ENCODE measurements at places on chromosomes 7 and 10.
A peak's percentile ranks its signal among the peaks of the same experiment; 100 is the strongest.

GRCh38 chr10:118672766-118673715 is 77.6 kb upstream of the PRLHR start:
- DNase-seq: no peak

GRCh38 chr7:29331163-29331562 is 136.6 kb downstream of the CHN2 start:
- DNase-seq: no peak

- no peak for DNase-seq
Measured at GRCh38 chr7:128075242-128076095, 44.2 kb upstream of the LRRC4 start.

DNA sequence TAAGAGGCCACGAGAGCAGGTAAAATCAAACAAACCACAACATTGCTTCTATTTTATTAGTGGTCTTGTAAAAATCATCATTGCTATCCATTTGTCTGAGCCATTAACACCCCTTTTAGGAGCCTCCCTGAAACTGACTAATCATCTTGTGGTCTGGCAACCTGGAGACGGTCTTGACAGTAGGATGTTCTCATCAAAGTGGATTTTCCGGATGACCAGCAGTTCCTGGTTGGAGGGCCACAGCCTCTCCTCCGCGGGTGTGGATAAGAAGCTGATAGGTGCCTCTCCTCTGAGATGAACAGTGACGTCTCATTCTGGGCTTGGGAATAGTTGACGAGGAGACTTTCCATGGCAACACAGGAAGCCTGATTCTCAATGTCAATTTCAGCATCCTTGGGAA is 490.7 kb downstream of the TYW1 start:
- no peak for DNase-seq

GRCh38 chr10:98038288-98038687 is 7.9 kb upstream of the CRTAC1 start:
- no peak for DNase-seq

GRCh38 chr10:50605269-50605950 is 18.3 kb downstream of the SGMS1 start:
- DNase-seq: no peak

GRCh38 chr7:113404245-113404644 is 285.9 kb upstream of the SMIM30 start:
- DNase-seq: no peak

DNA sequence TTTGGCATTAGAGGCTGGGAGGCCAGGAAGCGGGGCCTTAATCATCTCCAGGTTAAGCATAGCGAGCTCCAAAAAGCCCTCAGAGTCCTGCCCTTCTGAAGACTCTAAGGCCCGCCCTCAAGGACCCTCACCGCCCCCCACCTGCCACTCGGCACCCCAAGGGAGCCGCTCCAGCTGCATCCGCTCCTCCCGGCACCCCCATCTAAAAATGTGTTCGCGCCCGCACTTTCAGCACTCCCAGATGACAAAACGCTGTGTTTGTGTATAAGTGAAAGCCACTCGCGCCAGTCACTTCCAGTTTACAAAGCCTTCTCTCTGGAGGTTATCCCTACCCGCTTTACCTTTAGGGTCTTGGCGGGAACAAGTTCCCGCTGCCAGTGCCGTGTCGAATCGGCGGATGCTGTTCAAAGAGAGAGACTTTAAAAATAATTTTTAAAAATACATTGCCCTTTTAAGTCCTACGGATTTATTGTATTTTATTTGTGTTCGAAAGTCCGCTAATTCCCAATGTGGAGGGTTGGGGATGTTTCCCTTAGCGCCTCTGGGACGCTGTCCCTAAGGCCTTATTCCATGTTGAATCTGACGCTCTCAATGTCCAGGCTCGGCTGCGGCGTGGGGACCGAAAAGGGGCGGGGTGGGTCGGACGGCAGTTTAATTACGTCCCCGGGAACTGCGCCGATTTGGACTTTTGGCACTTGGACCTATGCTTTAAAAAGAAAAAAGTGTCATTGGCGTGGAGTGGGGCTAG is at the start of the genes DCLRE1A and NHLRC2:
Gene DCLRE1A, minus strand, starts transcription at position 70 of the 748 bp plus-strand sequence. CDS start 900 bp downstream, outside the sequence.
Gene NHLRC2, plus strand, starts transcription at position 649 of the 748 bp plus-strand sequence. CDS start 212 bp downstream, outside the sequence.
- peak; percentile 48 for DNase-seq

DNA sequence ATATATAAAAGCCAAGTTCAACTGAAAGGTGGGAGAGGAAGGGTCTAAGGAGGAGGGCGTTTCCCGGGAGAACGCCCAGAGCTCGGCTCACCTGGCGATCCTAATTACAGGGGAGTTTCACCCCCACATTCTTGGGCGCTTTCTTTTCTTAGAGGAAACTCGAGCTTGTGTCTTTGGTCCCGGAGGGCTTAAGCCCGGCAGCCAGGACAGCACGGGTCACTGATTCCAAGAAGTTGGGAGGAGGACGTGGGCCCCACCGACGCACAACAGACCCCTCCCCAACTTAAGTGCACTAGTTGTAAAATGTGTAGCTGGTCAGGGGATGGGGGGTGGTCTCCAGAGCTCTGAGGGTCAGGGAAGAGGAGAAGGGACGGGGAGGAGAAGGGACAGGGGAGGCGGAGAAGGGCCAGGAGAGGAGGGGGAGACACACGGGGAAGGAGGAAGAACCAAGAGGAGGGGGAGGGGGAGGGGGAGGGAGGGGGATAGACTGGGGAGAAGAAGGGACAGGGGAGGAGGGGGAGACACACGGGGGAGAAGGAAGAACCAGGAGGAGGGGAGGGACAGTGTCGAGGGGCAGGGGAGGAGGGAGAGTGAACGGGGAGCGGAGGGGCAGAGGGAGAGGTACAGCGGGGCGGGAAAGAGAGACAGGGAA is 874 bp downstream of the BAIAP2L1 start:
- DNase-seq: no peak

GRCh38 chr7:880450-880849 is 4.1 kb downstream of the GET4 start:
- DNase-seq: no peak

DNA sequence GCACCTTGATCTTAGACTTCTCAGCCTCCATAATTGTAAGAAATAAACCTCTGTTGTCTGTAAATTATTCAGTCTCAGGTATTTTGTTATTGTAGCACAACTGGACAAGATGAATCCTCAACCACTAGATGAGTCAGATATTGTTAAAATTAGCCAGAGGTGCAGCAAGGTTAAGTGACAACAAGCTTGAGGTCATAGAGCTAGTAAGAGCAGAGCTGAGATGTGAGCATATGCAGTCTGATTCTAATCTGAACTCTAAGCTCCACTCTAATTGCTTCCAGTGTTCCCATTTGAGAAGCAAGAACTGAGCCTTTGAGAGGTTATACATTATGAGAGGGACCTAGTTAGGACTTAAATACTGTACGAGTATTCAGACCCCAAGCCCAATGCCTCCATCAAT is 93.1 kb downstream of the FZD1 start:
- DNase-seq: no peak

- no peak for DNase-seq
Measured at GRCh38 chr10:131938681-131939080, 37.9 kb downstream of the PPP2R2D start.

GRCh38 chr10:74651565-74651964 is 174.8 kb upstream of the KAT6B start:
- DNase-seq: no peak

DNA sequence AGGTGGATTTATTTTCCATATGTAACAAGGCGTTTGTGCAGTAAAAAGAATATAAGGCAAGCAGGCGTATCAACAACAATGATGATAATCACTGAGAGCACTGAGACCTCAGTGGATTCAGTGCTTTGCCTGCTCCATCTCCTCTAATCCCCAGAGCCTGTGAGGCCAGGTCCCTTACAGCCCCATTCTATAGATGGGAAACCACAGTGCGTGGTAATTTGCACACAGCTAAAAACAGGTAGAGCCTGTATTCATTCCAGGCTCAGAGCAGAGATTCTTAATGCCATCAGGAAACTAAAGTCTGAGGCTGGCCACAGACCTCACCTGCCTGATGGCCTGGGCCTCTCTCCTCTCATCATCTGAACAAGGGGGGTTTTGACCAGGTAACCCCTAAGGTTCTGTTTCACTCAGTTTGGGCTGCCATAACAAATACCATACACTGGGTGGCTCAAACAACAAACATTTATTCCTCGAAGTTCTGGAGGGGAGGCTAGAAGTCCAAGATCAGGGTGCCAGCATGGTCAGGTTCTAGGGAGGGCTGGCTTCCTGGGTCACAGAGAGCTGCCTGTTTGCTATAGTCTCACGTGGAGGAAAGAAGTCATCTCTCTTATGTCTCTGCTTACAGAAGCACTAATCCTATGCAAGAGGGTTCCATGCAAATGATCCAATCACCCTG is 10.3 kb upstream of the RASSF4 start:
- DNase-seq: no peak

GRCh38 chr7:36047091-36047658 is 105.9 kb upstream of the EEPD1 start:
- no peak for DNase-seq

- no peak for DNase-seq
Measured at GRCh38 chr7:132321387-132321786, 254.9 kb downstream of the PLXNA4 start.

GRCh38 chr10:88952647-88953111 is at the start of gene ACTA2:
Gene ACTA2, minus strand, starts transcription at chr10:88952773. Its CDS starts 3,843 bp downstream, at chr10:88948930.
- DNase-seq: no peak

DNA sequence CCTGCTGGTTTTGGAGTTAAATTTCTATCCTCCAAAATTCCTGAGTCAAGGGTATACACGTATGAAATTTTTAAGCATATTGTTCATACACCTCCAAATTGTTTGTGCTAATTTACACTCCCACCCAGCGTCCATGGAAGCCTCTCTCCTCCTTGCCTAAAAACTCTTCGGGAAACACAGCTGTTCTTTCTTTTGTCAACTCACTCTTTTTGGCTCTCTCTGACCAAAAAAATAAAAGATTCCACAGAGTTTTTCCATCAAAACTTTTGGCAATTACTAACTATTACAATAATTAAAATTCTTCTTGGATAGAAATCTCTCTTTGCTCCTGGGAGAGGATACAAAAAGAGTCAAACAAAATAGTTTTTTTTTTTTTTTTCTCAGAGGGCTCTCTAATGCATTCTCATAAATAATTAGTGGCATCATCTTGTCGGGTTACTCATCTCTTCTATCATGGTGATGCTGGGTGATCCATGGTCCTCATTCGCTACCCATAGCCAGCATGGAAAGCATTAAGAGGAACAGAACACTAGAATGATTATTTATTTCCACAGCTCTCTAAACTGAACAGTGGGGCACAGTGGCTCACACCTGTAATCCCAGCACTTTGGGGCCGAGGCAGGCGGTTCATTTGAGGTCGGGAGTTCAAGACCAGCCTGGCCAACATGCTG is 310.7 kb downstream of the SFMBT2 start:
- no peak for DNase-seq

DNA sequence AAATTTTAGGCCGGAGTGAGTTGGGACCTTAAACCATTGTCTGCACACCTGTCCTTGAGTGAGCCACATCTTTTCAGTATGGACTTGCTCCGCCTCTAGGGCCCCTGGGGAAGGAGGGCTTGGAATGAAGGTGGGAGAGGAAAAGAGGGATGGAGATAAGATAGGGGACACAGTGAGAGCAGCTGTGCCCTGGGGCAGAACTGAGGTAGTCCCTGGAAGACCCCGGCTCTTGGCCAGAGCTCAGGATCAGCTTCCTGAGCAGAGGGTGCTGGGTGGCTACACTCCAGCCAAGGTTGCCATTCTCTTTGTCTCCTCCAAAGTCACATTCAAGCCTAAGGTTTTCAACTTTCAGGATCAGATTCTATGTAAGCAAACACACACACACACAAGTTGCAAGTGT is 82.0 kb downstream of the MKI67 start:
- DNase-seq: no peak

DNA sequence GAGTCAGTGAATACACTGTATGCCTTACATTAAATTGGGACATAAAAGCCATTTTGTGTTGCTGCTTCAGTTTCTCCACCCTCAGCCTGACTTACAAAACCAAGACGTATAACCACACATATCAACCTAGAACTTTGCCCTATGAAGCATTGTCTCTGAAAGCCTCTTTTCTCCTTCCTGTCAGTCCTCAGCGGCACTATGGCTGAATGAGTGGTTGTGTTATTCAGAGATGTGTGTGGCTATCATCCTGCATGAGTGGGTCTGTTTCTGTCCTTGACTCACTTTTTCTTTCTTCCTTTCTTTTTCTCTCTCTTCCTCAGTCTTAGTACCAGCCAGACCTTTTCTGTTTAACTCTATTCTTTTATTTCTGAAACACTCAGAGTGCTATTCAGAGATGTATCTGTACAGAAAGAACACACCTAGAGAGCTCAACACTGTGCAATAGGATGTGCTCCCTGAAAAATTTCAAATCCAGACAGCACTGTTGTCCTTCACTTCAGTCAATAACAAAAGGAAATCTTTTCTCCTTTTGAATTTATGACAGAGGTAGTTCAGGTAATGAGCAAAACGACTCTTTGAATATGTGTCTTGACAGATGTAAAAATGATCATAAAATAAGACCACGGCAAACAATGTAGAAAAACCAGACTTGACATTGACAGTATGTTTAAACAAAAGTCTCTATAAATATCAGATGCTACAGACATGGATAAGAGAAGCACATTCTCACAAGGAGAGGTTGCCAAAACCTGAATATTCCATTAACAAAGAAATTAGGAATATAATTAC is 163.3 kb upstream of the FEZF1 start:
- DNase-seq: no peak

GRCh38 chr7:901388-902154 is 25.2 kb downstream of the GET4 start:
- no peak for DNase-seq

GRCh38 chr10:103640436-103641181 is 147.1 kb downstream of the NEURL1 start:
- no peak for DNase-seq

- DNase-seq: no peak
Measured at GRCh38 chr10:69801434-69802315, at the start of gene COL13A1. Gene COL13A1, plus strand, starts transcription at chr10:69801906. Its CDS starts 518 bp downstream, at chr10:69802424.

GRCh38 chr7:83798489-83798888 is 149.6 kb upstream of the SEMA3E start:
- DNase-seq: no peak

DNA sequence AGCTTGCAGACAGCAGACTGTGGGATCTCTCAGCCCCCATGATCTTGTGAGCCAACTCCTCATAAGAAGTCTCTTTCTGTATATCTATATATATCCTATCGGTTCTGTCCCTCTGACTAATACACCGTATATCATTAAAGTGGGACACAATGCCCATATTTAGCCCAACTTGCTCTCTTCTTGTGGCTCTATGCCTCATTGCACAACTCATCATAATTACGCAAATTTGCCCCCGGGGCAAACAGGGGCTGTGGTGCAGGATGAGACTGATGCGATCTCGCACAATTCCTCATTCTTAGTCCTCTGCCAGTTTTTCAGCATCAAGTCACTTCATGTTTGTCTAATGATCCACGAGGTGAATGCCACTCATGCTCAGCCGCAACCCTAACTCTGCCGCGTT is 183.2 kb downstream of the PRPF18 start:
- DNase-seq: no peak

- no peak for DNase-seq
Measured at GRCh38 chr10:108462005-108462404, 1297.5 kb upstream of the SORCS1 start.

DNA sequence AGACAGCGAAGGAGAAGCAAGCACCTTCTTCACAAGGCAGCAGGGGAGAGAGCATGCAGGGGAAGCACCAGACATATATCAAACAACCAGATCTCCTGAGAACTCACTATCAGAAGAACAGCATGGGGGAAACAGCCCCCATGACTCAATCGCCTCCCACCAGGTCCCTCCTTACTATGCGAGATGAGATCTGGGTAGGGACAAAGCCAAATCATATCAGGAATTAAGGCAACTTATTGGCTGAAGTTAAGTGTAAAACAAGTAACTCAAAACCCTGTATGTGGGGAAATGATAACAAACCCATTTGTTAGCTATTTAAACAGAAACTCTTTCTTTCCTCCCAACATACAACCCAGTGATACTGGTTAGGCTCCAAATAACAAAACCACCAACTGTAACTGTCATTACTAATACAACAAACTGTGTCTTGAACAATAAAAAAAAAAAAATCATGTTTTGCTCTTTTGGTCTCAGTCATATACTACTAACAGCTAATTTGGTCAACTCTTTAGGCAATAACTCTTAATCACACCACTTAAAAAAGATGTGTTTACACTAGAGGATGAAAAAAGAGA is 57.8 kb downstream of the MINDY3 start:
- no peak for DNase-seq

Data from CD4-positive, alpha-beta T cell treated with Interleukin-6 at 100 ng/mL for 8 hours (primary cell).